ENCODE measurements at places on chromosomes 6 and 20. TPM values are rescaled to one million over a fixed set of nuclear protein-coding genes. Genes with fewer than 3 reads are reported as not detected.

The BMP2 gene
- total RNA-seq = 6.6 TPM

The FAXC gene
- total RNA-seq = 17.2 TPM

The SLC17A3 gene
- not detected for total RNA-seq

DNA sequence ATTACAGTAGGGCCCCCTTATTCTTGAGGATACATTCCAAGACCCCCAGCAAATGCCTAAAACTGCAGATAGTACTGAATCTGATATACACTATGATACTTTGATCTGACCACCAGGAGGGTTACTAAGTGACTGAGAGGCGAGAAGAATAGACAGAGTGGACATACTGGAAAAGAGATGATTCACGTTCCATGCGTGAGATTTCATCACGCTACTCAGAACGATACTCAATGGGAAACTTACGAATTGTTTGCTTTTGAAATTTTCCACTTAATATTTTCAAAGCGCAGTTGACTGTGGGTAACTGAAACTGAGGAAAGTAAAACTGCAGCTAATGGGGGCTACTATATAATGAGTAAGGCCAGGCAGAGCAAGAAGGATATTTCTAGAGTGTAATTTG, 60.8 kb downstream of the STX11 start:
- H3K27me3 ChIP-seq = no peaks in the 10 kb centered on the region
- H3K4me1 ChIP-seq = no peaks in the 10 kb centered on the region
- DNase-seq = no peak
- no peak overlapping the region for H3K27ac ChIP-seq

DNA sequence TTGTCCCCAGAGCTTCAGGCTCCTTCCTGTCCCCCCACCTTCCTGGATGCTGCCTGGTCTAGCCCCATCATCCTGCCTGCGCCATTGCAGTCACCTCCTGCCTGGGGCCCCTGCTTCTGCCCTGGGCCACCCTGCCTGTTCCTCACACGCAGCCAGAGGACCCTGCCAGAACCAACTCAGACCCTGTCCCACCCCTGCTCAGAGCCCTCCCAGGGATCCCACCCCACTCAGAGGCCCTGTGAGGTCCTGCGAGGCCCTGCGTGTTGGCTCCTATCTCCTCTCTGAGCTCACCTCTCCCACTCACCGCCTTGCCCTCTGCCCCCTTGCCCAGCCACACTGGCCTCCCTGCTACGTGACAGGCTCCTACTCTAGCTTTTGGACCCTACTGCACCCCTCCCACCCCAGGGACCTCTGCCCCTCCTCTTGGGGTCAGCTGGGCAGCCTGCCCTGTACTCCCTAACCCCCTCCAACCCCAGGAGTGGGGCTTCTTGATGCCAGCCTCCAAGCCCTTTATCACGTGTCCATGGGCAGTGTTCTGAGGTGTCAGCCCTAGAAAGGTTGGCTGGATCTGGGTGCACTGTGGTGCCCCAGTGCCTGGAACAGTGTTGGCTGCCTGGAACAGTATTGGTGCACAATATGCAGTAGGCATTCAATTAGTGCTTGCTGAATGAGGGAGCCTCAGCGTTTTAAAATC, 68.3 kb downstream of the CEBPB start:
- no peak overlapping the region for H3K27ac ChIP-seq
- H3K36me3 ChIP-seq = no peaks in the 10 kb centered on the region
- no peak overlapping the region for H3K4me3 ChIP-seq
- H3K4me1 ChIP-seq = no peaks in the 10 kb centered on the region

GRCh38 chr6:29502597-29502996, 14.8 kb upstream of the MAS1L start:
- no peaks in the 10 kb centered on the region for H3K4me1 ChIP-seq
- no peak overlapping the region for H3K27ac ChIP-seq
- H3K4me3 ChIP-seq = no peak overlapping the region
- no peaks in the 10 kb centered on the region for H3K36me3 ChIP-seq
- no peak for DNase-seq

- H3K4me3 ChIP-seq = no peak overlapping the region
- DNase-seq = no peak
- H3K27ac ChIP-seq = no peak overlapping the region
- peaks cover 2% of the 10 kb centered on the region for H3K4me1 ChIP-seq
- peaks cover 18% of the 10 kb centered on the region for H3K36me3 ChIP-seq
Measured at GRCh38 chr6:80641591-80641990, 535.1 kb downstream of the BCKDHB start.

DNA sequence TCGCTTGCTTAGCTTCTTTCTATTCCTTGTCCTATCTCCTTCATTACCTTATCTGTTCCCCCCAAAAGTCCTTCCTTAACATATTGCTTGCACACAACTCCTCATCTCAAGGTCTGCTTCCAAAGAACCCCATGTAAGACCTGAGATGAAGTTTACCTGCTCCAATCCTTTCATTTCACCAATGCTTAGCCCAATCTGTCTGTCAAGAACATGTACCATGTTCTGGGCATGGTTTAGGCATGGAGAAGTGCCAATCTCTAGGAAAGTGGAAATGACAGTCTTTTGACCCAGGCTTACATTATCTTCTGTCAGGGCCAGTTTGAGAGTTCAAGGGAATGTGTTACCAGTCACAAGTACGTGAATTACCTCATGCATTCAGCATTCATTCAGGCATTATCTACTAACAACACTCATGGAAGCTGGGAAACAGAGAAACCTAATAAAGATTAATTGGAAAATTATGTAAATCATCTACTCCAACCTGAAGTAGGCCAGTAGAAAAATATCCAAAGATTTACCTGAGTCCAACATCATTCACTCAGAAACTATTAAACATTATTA, 15.8 kb upstream of the TASP1 start:
- no peaks in the 10 kb centered on the region for H3K27me3 ChIP-seq
- no peak for DNase-seq
- H3K4me1 ChIP-seq = no peaks in the 10 kb centered on the region
